ENCODE measurements at places on chromosomes 5 and 9.

DNA sequence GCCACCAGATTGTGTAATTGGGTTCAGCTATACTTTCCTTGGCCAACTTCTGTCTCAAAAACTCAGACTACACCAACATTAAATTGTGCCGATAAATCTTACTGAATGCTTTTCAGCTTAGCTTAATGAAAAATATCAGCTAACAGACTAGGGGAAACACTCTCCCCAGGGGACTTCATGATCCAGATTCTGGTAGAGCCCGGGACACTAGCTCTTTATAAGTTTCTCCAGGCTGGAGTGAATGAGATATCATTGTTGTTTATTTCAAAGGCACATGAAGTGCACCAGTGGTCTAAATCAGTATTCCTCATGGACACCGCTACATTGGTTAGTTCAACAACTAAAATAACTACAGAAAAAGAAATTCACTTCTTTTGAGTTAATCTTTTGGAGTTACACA, 10.5 kb upstream of the LHFPL2 start:
- no peaks in the 10 kb centered on the region for H3K36me3 ChIP-seq
- no peak overlapping the region for H3K4me3 ChIP-seq
- H3K27me3 ChIP-seq, result peaks cover 7% of the 10 kb centered on the region
- H3K27ac ChIP-seq, result no peak overlapping the region
- no peak for DNase-seq
- no peaks in the 10 kb centered on the region for H3K4me1 ChIP-seq

GRCh38 chr9:114991861-114992260, 61.5 kb upstream of the TNFSF8 start:
- H3K27ac ChIP-seq, result no peak overlapping the region
- no peaks in the 10 kb centered on the region for H3K36me3 ChIP-seq
- H3K27me3 ChIP-seq, result no peaks in the 10 kb centered on the region
- no peak for DNase-seq

- H3K27me3 ChIP-seq, result no peaks in the 10 kb centered on the region
- peaks cover 2% of the 10 kb centered on the region for H3K36me3 ChIP-seq
- no peaks in the 10 kb centered on the region for H3K4me1 ChIP-seq
- no peak overlapping the region for H3K4me3 ChIP-seq
- DNase-seq, result no peak
Observed at GRCh38 chr5:53893626-53894025, 333.2 kb downstream of the NDUFS4 start.

DNA sequence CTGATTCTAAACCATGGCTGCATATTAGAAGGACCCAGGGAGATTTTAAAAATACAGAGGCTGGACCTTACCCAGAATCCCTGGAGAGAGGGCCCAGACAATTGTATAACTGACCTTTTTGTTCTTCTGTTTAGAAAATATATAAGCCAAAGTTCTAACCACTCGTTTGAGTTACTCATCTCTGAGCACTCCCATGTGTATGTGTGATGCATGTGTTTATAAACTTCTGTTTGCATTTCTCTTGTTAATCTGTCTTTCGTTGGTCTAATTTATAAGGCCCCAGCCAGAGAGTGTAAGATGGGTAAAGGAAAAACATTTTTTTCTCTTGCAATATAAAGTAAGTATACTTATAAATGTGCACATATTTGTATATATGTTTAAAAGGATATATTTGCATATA, 443.9 kb downstream of the ZNF608 start:
- no peak overlapping the region for H3K4me3 ChIP-seq
- no peaks in the 10 kb centered on the region for H3K27me3 ChIP-seq
- H3K27ac ChIP-seq, result no peak overlapping the region
- DNase-seq, result no peak

All from activated CD8-positive, alpha-beta T cell treated with anti-CD3 and anti-CD28 coated beads for 36 hours (primary cell).